Activated CD8-positive, alpha-beta memory T cell treated with anti-CD3 and anti-CD28 coated beads, Interleukin-2, amount 50 U/mL, for 4 hours (primary cell): ENCODE measurements at places on chromosomes 2 and 18.

GRCh38 chr18:55086906-55087305 is 127.6 kb upstream of the CCDC68 start:
- no peak for DNase-seq

GRCh38 chr2:46076251-46076650 is 221.0 kb upstream of the EPAS1 start:
- no peak for DNase-seq

DNA sequence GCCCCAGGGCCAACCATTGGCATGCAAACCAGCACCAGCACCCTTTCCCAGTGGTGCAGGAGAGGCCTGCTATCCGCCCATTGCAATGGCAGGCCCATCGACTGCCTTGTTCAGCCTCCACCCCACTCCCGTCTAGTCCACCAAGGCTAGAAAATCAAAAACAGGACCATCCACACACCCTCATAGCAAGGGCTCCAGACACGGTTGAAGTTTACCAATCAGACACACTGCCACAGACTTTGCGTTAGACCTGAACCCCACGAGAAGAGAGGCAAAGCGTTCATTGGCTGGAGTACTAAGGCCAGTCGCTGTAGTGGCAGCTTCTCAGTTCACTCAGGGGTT is 95.3 kb upstream of the TEX51 start:
- no peak for DNase-seq

DNA sequence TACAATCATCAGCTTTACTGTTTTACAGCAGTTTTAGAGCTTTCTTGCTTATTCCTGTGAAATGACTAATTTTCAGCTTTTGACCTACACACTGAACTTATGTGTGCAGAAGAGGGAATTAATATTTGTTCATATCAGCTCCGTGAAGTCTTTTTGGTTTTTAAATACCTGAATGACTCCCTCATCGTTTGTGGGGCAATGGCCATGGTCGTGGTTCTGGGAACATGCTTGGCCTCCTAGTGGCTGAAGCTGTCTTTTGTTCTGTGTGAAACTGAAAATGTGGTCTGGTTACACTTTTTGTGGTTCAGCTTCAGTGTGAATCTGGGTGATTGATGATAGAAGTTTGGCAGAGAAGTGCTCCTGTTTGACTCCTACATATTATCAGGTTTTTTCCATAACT is 408.1 kb downstream of the THSD7B start:
- DNase-seq = no peak

DNA sequence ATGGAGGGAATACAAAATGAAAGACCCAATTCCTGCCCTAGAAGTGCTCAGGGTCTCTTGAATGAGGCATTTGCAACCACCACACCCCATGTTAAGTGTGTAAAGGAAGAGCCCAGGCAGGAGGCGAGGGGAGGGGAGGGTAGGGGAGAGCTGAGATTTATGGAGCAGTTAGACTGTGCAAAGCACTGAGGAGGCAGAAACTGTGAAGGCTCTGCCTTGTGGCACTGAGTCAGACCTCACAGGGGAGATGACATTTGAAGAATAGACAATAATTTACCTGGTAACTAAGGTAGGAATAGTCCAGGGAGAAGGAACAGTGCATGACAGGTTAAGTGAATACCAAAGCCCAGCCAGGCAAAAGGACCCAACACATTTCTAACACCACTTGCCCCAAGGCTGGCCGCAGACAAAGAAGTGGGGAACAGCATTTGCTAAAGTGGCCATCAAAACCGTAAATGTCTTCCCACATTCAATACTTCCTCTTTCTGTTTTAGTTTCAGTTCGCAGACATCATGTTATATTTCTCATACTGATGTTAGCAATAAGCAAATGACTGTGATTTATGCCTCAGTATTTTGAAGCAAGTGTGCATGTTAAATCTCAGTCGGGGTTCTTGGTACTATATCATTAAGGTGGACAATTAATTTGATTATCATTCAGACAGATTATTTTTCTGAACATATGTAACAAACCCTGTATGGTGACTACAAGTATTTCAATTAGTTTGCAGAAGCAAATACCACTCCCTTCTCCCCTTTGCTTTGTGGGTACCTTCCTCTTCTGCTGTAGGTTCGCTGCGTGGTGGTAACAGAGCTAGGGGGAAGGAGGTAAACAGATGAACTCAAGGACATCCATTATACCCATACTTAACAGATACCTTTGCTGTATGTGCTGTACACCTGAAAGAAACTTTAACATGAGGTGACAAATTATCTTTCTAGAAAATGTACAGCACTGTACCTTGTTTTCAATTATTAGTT is 27.5 kb downstream of the CDH20 start:
- DNase-seq = no peak

- DNase-seq = no peak
Measured at GRCh38 chr2:128361376-128362131, 42.9 kb upstream of the HS6ST1 start.

DNA sequence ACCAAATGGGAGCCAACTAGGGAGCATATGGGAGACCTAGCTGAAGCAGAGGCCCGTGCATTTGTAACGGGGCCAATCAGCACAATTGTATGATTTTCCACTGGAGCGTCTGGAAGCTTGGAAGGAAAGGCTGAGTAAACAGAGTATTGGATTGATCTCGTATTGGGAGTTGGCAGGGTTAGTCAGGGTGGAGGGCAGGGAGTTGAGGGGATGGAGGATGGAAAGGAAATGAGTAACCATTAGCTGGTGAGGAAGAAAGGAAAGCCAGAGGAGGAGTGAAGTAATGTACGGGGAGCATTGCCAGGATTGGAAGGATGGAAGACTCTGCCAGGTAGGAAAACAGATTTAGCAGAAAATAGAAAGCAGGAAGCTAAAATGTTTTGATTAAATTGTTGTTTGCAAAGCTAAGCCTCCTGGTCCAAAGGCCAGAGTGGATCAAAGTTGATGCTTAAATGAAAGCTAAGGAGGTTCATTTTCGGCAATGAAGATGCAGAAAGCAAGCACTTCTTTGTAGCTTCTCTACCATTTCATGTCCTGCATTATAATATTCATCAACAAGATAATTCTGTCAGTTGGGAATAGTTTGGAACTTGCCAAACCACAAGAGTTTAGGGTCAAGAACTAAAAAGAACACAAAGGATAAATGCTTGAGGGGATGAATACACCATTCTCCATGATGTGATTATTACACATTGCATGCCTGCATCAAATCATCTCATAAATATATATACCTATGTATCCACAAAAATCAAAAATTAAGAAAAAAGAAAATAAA is 75.6 kb upstream of the TTN start:
- DNase-seq = no peak
